ENCODE measurements at places on chromosomes 2 and 18.

GRCh38 chr2:197121756-197122385 is 188.7 kb downstream of the ANKRD44 start:
- DNase-seq = no peak

- no peak for DNase-seq
Measured at GRCh38 chr2:242075696-242076095, 206.2 kb downstream of the RTP5 start.

GRCh38 chr18:26225022-26225693 is 1.1 kb upstream of the TAF4B start:
- peak; percentile 38 for DNase-seq

GRCh38 chr2:43634604-43635306 is 2.3 kb upstream of the PLEKHH2 start:
- DNase-seq = no peak

DNA sequence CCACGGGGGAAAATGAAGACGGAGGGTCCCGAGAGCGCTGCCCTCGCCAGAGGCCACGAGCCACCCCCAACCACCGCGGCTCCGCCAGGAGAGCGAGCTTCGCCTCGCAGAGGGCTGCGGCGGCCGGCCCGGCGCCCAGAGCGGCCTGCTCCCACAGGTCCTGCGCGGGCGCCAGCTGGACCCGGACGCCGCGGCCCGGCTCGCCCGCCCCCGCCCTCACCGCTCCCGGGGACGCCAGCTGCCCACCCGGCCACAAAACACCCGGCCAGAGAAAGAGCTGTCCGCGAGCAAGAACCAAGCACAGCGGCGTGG is 709 bp downstream of the PTPN2 start:
- DNase-seq = no peak

GRCh38 chr2:215407590-215408264 is 28.1 kb downstream of the FN1 start:
- DNase-seq = no peak

GRCh38 chr2:105655244-105655643 is 89.5 kb upstream of the NCK2 start:
- no peak for DNase-seq

- no peak for DNase-seq
Measured at GRCh38 chr18:5998907-5999306, 103.6 kb upstream of the TMEM200C start.

- DNase-seq = no peak
Measured at GRCh38 chr2:51866361-51866760, 834.4 kb upstream of the NRXN1 start.

DNA sequence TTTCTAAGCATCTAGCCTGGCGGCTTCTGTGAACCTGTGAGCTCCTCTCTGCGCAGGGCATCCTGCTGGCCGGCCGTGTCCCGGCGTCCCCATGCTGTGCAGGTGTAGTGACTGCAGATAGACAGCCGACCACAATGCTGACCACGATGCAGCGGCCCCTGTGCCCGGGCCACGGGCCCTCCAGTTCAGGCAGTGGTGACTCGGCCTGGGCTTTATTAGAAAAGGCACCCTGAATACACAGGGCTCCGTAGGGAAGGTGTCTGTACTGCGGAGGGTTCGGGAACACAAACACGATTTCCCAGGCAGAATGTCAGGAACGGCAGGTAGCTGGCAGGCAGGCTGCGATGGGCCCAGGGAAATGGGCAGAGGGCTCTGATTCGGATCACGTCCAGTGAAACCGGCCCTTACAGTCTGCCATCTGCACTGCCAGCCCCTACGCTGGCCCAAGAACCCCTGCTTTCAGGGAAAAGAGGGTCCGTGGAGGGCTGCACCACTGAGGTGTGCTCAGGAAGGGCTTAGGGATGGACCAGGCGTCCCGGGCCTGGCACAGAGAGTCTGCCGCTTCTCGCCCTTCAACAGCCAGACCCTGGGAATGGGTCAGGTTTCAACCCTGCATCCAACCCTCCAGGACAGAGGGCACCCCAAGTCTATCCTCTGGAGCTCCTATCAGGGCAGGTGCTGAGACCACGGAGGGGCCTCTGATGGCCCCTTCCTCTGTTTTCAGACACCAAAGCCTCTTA is 196.5 kb downstream of the HDAC4 start:
- DNase-seq = no peak
